ENCODE measurements at places on chromosomes 16 and 17.
A peak's percentile ranks its signal among the peaks of the same experiment; 100 is the strongest.

DNA sequence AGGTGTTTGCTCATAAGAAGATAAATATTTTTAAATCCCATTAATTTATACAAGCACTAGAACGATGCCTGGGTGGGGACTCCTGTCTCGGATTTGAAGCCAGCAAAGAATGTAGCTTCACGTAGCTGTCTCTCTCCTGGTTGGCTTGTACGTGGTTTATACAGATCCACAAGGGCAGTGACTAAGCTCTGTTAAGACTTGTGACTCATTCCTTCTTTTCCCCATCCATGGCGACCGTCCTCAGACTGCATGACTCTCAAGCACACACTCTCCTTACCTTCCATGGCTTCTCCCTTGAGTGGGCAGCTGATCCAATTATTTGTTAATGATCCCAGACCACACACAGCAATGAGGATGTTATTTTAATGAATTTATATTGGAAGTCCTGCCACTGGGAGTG is 679.7 kb upstream of the SOX9 start:
- peak; percentile 94 for DNase-seq

GRCh38 chr17:81794509-81794908 is 9.4 kb upstream of the GCGR start:
- no peak for DNase-seq

DNA sequence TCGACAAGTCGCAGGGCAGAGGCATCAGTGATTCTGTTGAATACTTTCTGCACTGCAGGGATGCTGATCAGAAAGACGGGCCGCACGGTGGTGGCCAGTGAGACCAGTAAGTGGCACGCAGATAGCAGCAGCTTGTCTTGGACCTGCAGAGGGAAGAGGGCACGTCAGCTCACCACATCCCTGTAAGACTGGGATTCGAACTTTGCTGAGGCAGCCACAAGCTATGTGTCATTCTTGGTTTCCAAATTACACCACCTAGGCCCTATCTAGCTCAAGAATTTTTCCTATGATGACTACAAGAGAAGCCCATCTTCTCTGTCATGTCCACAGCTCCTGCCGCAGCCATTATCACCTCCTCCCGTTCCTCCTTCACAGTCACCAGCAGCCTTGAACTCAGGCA is 49.4 kb upstream of the GSG1L start:
- no peak for DNase-seq

GRCh38 chr17:45645330-45645729 is 138.8 kb upstream of the CRHR1 start:
- no peak for DNase-seq

GRCh38 chr16:24189941-24190340 is 66.2 kb upstream of the CACNG3 start:
- DNase-seq: no peak

DNA sequence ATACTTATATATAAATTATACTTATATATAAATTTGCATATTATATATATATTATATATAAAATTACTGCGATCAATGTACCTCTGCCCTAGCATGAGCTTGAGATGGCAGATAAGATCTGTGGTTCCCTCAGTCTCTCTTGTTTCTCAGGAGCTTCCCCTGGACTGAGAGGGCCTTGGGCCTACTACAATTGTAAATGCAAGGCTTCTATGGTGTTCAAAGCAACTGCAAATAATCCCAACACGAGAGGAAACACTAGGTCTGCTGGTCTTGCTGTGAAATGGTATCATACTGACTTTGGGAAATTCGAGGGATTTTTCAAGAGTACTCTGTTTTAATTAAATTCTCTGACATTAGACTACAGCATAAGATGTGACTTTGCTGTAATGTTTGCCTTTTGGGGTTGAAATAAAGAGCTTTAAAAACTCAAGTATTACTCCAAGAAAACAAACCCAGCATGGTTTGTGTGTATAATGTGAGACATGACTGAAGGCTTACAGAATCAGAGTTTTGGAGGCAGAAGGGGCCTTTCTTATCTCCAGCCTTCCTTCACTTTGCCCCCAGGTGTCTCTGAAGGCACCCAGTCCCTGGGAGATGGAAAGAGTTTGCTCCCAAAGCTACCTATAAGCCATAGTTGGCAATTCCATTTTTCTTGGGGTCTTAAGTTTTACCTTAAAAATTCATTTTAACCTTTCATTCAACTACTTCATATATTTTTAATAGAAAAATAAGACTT is 24.2 kb downstream of the ACSM1 start:
- DNase-seq: no peak

GRCh38 chr17:78294776-78295175 is 63.3 kb downstream of the TMEM235 start:
- DNase-seq: no peak

- DNase-seq: no peak
Measured at GRCh38 chr17:34154961-34155730, 99.9 kb upstream of the CCL2 start.

- no peak for DNase-seq
Measured at GRCh38 chr16:35689764-35690163, 2230.4 kb downstream of the TP53TG3F start.

Data from RPMI7951 (cell line).